ENCODE measurements at places on chromosomes 7 and 10.

DNA sequence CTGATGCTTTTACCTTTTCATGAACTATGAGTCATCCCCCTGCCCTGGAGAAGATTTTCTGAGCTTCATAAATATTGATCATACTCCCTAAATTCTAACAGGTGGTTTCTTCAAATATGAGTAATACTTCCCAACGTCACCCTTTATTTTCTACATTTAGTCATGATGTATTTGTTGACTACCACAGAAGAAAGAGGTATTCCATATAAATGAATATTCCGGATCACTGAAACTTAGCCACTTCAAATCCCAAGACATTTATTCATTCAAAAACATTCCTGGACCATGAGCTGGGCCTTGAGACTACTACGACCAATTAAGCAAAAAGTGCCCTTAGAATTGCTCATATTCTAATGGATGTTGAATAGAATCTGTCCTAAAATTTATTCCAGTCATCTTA, 395.8 kb upstream of the NPVF start:
- DNase-seq = no peak

GRCh38 chr7:74039337-74039736, 11.4 kb downstream of the ELN start:
- DNase-seq = no peak

DNA sequence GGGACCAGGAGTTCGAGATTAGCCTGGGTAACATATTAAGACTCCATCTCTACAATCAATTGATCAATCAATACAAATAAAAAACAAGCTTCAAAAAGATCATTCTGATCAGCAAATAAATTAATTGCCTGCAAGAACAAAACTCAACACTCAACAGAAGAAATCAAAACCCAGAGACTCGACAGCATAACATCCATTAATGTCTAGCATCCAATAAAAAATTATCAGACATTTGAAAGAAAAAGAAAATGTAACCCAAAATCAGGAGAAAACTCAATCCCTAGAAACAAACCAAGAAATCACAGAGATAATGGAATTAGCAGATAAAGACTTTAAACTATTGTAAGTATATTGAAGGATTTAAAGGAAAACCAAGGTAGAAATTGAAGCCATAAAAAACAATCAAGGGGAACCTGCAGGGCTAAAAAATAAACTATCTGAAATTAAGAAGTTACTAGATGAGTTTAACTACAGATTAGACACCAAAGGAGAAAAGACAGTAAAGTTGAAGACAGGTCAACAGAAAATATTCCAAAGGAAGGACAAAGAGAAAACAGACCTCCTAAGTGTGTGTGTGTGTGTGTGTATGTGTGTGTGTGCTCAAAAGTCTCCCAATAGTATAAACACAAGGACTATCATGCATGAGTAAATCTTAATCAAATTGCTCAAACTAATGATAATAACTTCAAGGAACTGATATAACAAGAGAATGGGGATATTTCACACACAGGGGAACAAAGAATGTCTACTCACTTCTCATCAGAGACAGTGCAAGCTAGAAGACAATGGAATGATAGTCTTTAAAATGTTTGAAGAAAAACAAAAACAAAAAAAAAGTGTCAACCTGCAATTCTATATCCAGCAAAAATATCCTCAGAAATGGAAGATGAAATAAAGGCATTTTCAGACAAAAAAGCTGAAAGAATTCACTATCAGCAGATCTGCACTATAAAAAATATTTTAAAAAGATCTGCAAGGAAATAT, 7.7 kb downstream of the NUDCD3 start:
- DNase-seq = no peak

DNA sequence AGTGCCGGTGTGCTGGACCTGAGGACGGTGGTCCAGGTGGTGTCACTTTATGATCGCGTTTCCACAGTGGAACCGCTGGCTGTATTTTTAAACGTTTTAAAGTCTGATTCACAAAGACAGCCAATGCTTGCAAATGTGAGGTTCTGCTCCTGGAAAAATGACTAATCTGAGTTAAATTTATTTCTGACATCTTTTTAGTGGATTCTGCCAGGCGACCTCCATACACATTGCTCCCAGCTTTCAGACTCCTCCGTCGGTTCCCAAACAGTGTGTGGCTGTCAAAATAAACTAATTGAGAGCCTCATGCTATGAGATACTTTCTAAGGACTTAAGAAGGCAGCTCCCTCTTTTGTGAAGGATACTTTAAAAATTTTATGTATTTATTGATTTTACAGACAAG, 12.7 kb upstream of the TTYH3 start:
- no peak for DNase-seq

- DNase-seq = no peak
Measured at GRCh38 chr10:73639286-73639685, 2.0 kb downstream of the MYOZ1 start.

- DNase-seq = no peak
Measured at GRCh38 chr10:103855424-103855823, at the start of gene SH3PXD2A. Gene SH3PXD2A (minus strand): TSS chr10:103855576. CDS start chr10:103855266, 310 bp downstream.

- DNase-seq = no peak
Measured at GRCh38 chr10:115164220-115164619, 71.1 kb downstream of the ATRNL1 start.

- no peak for DNase-seq
Measured at GRCh38 chr10:78775891-78776290, 292.9 kb upstream of the ZMIZ1 start.

DNA sequence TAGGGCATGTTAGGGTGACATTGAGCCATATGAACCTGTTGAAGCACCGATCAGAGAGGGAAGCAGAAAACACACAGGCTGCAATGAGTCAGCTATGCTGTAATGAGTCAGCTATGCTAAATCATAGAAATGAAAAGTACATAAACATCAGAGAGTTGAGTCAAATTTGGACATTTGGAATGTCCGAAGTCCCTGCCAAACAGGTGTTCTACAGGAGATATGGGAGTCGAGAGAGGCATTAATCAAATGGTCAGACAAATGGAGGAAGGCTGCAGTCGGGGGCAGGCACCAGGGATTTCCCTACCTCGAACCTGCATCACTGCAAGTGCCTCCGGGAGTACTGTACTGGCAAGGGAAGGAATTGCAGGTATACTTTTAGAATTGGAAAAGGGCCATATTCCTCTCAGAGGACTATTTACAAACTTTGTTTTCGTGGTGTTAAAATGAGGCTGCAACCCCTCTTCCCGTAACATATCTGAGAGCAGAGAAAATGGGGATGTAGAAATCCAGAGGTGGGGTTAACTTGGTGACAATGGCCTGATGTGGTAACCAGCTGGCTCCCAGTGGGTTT, 8.8 kb upstream of the ZC3HAV1 start:
- DNase-seq = no peak

- DNase-seq = no peak
Measured at GRCh38 chr10:19577381-19577780, 238.9 kb upstream of the PLXDC2 start.

- no peak for DNase-seq
Measured at GRCh38 chr10:121553511-121554264, 44.6 kb downstream of the FGFR2 start.

- no peak for DNase-seq
Measured at GRCh38 chr7:152544971-152545619, 109.3 kb upstream of the KMT2C start.

DNA sequence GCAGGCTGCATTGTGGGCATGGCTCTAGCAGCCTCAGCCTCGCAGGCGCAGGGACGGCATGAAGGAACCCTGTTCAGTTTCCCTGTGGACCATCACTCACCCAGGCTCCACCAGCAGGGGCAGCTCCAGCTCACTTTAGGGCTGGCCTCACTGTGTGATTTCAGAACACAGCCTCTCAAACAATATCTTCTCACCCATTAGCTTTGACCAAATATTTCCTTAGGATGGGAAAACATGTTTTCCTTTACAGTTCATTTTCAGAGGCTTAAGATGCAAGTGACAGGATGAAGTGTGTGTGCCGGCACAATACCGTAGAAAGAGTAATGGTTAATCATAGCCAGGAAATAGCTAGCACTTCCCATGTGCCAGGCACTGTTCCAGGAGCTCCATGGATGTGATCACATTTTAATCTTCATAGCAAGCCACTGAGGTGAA, 58.2 kb downstream of the LANCL2 start:
- DNase-seq = peak; percentile 23

- DNase-seq = no peak
Measured at GRCh38 chr7:31146030-31146429, 93.9 kb downstream of the ADCYAP1R1 start.

DNA sequence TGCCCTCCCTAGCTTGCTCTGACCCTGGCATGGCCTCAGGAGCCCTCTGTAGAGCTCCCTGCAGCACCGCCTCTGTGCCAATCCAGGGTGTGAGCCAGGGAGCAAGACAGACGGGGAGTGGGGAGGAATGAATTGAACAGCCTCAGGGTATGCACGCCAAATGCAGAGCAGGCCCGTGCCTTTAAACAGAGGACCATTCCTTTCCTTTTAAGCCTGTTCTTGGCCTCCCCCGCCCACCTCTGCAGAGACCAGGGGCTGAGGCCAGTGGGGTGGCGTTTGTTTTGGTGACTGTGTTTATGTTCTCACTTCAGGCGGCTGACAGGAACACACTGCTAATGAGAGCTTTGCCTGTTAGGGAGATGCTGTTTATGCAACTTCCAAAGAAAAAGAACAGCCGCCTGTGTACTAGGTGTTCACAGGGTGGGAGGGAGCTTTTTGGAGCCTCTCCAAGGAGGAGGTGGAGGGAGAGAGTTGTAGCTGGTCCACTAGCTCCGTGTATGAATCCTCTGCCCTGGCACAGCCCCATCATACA, 528.1 kb upstream of the DPP6 start:
- no peak for DNase-seq

- no peak for DNase-seq
Measured at GRCh38 chr10:23371073-23371472, 26.5 kb upstream of the C10orf67 start.

DNA sequence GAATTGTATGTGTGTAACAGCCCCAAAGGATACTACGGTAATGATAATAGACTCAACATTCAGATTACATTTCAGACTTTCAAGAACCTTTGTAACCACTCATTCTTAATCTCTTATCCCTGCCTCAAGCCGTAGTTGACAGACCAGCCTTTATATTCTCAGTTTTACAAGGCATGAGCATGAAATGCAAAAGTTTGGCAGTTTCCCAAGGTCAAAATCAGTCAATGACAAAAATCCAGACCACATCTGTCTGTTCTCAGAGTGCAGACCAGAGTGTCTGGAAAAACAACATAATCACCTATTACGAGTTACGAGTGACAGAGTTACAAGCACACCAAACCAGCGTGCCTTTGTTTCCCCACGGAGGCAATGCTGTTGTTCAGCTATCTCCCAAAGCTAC, 178.6 kb upstream of the LRGUK start:
- no peak for DNase-seq

GRCh38 chr10:14585287-14586193, 189.2 kb downstream of the FAM107B start:
- no peak for DNase-seq

GRCh38 chr10:112782200-112782907, 167.7 kb upstream of the TCF7L2 start:
- DNase-seq = no peak

DNA sequence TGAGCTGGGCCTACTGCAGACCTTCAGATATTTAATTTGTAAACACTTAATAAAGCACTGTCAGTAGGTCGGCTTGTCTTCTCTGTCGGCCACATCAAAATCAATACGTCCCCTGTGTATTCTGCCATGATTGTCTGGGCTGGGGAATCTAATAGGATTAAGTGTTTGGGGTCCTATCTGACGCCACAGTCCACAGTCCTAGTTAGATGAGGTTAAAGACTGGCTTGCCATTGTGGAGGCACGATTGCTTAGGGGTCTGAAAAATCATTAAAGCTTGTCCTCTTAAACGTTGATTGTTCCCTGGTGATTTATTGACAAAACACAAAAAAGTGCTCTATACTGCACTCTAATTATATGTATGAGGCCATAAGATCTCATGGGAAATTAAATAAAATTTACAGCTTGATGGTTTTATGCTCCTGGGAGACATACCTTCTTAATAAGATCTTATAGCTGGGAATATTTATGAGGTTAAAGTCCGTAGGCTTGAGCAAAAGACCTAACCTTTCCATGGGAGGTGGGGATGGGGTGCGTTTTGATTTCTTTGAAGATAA, 650.3 kb upstream of the GALNT17 start:
- DNase-seq = no peak

GRCh38 chr7:38382684-38383083, 109.2 kb upstream of the TARP start:
- no peak for DNase-seq

- no peak for DNase-seq
Measured at GRCh38 chr10:97463363-97464132, 17.6 kb downstream of the ZDHHC16 start.

- DNase-seq = no peak
Measured at GRCh38 chr7:29500719-29501118, 62.9 kb upstream of the PRR15 start.

GRCh38 chr10:133208466-133208865, 21.6 kb upstream of the UTF1 start:
- no peak for DNase-seq

- no peak for DNase-seq
Measured at GRCh38 chr10:84798312-84798711, 469.9 kb downstream of the CCSER2 start.

GRCh38 chr10:51630640-51631005, 68.8 kb downstream of the CSTF2T start:
- no peak for DNase-seq

- no peak for DNase-seq
Measured at GRCh38 chr7:35516498-35516897, 178.4 kb downstream of the HERPUD2 start.

GRCh38 chr7:19442016-19442785, 266.6 kb downstream of the POLR1F start:
- DNase-seq = no peak

GRCh38 chr7:22559829-22560489, 60.0 kb upstream of the STEAP1B start:
- DNase-seq = no peak

- DNase-seq = no peak
Measured at GRCh38 chr7:88102675-88103074, 117.2 kb downstream of the SRI start.

- no peak for DNase-seq
Measured at GRCh38 chr10:17084258-17084657, 45.4 kb downstream of the CUBN start.

DNA sequence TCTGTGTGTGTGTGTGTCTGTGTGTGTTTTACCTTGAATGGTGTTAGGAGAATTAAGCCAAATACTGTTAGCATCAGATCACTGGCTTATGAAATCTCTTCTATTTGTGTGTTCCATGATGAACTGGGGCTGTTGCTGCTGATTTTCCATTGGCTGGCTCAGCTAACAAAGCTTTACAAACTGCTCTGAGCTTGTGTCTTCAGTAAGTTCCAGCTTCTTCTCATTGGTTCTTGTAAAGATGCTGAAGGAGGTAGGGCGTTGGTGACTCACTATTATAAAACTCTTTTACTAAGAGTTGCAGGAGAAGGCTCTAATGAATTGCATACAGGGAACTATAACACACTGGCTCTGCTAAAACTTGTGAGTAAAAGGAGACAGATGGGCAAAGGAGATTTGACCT, 136.4 kb upstream of the PRKCQ start:
- no peak for DNase-seq

DNA sequence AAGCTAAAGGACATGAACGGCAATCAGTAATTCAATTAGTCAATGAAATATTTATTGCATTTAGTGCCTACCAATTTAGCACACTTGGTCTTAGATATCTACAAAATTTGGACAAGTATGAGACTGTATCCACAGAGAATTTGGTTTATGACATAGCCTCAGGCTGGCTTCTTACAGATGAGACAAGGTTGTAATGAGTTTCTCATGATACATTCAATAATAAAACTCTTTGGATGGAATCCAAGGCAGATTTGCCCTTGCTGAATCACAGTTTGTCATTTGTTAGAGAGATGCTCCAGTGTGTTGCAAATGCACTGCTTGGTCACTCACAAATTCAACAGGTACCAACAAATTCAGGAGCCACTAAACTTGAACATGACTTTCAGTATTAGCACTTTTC, 162.5 kb downstream of the GPR37 start:
- DNase-seq = no peak

All from glomerular endothelial cell (primary cell).